ENCODE measurements at places on chromosomes 1 and 21. TPM values are rescaled to one million over a fixed set of nuclear protein-coding genes. Genes with fewer than 3 reads are reported as not detected.

DNA sequence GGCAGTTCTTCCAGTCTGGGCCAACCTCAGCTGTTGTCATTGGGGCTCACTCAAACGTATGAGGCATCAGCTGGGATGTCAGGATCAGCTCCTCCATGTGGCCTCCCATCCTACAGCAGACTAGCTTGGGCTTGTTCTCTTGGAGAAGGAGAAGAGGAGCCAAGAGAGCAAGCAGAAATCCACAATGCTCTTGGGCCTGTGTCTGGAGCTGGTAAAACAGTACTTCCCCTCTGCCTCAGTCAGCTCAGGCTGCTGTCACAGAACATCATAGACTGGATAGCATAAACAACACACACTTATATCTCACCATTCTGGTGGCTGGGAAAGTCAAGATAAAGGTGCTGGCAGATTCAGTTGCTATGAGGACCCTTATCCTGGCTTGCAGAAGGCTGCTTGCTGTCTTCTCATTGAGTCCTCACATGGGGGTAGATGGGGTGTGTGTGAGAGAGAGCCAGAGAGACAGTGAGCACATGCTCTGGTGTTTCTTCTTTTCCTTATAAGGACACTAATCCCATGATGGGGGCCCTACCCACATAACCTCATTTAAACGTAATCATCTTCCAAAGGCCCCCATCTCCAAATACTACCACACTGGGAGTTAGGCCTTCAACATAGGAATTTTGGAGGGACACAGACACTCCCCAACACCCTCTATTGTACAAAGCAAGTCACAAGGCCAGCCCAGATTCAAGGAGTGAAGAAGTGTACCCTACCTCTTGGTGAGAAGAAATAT, 16.3 kb upstream of the DNAJC6 start:
- H3K4me1 ChIP-seq = no peaks in the 10 kb centered on the region
- no peak for DNase-seq
- H3K36me3 ChIP-seq = no peaks in the 10 kb centered on the region

The MCOLN2 gene
- not detected for total RNA-seq

DNA sequence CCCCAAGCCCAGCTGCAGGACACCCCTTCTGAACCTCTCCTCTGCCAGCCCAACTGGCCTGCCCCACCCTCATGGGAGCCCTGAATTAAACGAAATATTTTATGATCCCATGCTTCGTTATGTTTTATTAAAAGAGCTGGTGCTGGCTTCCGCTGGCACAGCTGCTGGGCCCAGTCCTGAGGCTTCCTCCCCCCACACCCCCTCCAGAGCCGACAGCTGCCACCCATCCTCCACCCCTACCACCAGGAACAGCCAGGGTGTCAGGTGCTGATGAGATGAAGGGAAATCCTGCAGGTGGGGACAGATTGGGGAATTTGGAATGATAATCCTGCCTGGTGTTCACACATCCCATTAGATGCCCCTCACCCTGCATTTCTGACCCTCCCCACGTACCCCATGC, 19.0 kb downstream of the IGSF21 start:
- no peak overlapping the region for H3K4me3 ChIP-seq
- H3K4me1 ChIP-seq = no peaks in the 10 kb centered on the region
- no peak overlapping the region for H3K27ac ChIP-seq

The AADACL4 gene
- not detected for total RNA-seq

GRCh38 chr1:82978461-82979324, 1020.2 kb downstream of the TTLL7 start:
- H3K27ac ChIP-seq = no peak overlapping the region
- no peaks in the 10 kb centered on the region for H3K36me3 ChIP-seq
- H3K27me3 ChIP-seq = no peaks in the 10 kb centered on the region
- DNase-seq = no peak

- DNase-seq = peak; percentile 55
- peaks cover 89% of the 10 kb centered on the region for H3K4me1 ChIP-seq
- peak overlapping the region; percentile 97 for H3K4me3 ChIP-seq
- H3K27ac ChIP-seq = peak overlapping the region; percentile 91
- H3K36me3 ChIP-seq = no peaks in the 10 kb centered on the region
Measured at GRCh38 chr1:155976062-155976912, 2.1 kb downstream of the ARHGEF2 start.

The CA14 gene
- total RNA-seq = 0.20 TPM

DNA sequence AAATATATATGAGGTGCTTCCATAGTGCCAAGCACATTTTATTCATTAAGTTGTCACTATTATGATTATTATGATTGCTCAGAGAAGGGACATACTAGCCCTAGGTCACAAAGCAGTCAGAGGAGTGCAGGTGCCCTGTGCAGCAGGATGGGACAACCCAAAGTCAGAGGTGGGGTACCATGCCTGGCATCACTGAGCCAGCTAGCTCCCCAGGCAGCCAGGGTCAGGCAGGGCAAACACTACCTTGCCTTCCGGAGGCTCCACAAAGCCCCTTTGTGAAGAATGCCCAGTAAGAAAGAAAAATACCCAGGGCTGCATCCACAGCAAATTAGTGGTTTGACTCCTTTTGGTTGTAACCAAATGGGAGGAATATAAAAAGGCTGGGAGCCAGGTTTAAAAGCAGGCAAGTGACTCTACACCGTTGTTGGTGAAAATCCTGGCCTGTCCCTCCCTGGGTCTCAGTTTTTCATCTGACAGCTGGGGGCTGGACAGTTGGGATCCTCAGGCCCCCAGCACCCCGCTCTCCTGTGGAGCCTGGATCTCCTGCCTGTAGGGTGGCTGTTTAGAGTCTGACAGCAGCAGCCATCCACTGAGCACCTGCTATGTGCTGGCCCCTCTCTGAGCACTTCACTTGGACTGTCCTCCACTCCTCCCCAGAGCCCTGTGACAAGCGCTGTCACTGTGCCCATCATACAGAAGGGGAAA, 98.8 kb downstream of the GLIS1 start:
- no peak overlapping the region for H3K27ac ChIP-seq
- no peak for DNase-seq
- H3K27me3 ChIP-seq = no peaks in the 10 kb centered on the region
- H3K36me3 ChIP-seq = no peaks in the 10 kb centered on the region
- no peaks in the 10 kb centered on the region for H3K4me1 ChIP-seq
- no peak overlapping the region for H3K4me3 ChIP-seq

DNA sequence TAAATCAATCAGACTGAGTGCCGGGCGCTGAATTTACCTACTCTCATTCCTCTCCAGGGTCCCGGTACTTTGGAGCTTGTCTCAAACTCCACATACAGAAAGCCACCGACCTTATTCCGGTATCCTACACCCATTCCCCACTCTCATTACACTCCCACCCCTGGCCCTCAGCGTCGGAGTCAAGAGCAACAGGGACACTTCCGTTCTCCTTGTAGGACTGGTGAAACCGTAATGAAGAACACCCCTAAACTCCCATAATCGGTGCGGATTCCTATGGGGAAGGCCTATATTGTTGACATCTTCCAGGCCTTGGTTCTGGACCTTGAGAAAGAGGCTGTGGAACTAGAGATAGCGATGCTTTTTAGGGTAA, 798 bp downstream of the ZBED6 start:
- H3K36me3 ChIP-seq = no peaks in the 10 kb centered on the region
- H3K4me3 ChIP-seq = peak overlapping the region; percentile 91
- no peak for DNase-seq
- H3K27me3 ChIP-seq = no peaks in the 10 kb centered on the region
- peaks cover 52% of the 10 kb centered on the region for H3K4me1 ChIP-seq

GRCh38 chr1:182244451-182244850, 147.1 kb downstream of the GLUL start:
- DNase-seq = no peak
- H3K27me3 ChIP-seq = no peaks in the 10 kb centered on the region
- no peaks in the 10 kb centered on the region for H3K4me1 ChIP-seq
- no peaks in the 10 kb centered on the region for H3K36me3 ChIP-seq

The ATP6V0B gene
- total RNA-seq = 156 TPM

DNA sequence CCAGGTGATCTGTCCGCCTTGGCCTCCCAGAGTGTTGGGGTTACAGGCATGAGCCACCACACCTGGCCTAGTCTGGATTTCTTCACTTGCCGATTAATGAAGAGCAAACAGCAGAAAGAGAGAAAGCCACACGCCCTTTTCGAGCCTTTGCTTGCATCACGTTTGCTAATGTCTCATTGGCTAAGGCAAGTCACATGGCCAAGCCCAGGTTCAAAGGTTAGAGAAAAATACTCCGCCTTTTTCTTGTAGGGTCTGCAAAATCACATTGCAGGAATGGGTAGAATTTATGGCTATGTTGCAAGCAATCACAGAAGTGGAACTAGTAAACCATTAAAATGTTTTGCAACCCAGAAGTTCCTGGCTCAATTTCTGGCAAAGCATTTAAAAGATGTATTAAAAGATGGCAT, 26.8 kb upstream of the BACH1 start:
- H3K36me3 ChIP-seq = no peaks in the 10 kb centered on the region
- DNase-seq = no peak
- no peak overlapping the region for H3K27ac ChIP-seq
- no peaks in the 10 kb centered on the region for H3K27me3 ChIP-seq
- no peaks in the 10 kb centered on the region for H3K4me1 ChIP-seq

The OPTC gene
- total RNA-seq = not detected

DNA sequence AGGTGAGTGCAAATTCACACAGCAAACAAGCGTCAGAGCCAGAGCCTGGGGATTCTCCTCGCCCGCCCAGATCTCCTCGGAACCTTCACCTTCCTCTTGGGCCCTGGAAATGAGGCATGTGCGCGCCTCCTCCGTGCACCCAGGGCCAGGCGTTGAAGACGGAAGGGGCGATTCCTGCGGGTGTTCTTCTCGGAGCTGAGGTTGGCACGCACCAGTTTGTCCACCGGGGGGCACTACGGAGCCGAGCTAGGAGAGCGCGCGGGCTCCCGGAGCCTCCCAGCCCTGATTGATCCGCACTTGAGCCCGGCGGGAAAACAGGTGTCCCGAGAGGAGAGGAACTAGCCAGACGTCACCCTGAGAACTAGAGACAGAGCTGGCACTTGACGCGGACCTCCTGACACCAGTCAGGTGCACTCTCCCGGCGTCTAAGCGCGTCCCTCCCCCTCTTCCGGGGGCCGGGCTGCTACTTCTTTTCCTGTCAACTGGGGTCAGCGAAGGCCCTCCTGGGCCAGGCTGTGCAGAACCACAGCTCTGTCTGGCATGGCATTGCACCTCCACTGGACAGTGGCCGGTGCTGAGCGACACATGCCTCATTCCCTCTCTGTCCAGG, 18.3 kb upstream of the SERINC2 start:
- H3K27me3 ChIP-seq = no peaks in the 10 kb centered on the region
- H3K36me3 ChIP-seq = no peaks in the 10 kb centered on the region
- DNase-seq = peak; percentile 96
- H3K4me3 ChIP-seq = peak overlapping the region; percentile 14
- H3K27ac ChIP-seq = peak overlapping the region; percentile 90

DNA sequence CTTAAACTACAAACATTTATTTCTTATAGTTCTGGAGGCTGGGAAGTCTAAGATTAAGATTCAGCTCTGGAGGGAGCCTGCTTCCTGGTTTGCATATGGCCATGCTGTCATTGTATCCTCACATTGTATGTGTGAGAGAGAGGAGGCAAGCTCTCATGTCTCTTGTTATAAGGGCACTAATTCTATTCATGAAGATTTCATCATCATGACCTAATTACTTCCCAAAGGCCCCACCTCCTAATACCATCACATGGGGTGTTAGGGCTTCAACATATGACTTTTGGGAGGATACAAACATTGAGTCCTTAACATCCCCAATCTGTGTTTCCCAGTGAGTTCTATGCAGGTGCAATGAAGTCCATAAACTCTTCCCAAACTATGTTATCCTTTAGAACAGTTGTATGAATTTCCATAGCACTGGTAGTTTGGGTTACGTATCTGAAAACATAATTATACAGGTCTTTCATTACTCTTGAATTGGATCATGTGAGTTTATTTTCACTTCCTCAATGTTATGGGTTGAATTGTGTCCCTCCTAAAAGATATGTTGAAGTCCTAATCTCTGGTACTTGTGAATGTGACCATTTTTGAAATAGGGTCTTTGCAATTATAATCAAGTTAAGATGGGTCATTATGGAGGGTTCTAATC, 124.2 kb downstream of the RUNX1 start:
- no peaks in the 10 kb centered on the region for H3K27me3 ChIP-seq
- H3K4me1 ChIP-seq = no peaks in the 10 kb centered on the region
- no peak overlapping the region for H3K27ac ChIP-seq
- H3K4me3 ChIP-seq = no peak overlapping the region

- DNase-seq = no peak
- no peaks in the 10 kb centered on the region for H3K36me3 ChIP-seq
- no peaks in the 10 kb centered on the region for H3K27me3 ChIP-seq
- H3K27ac ChIP-seq = no peak overlapping the region
- H3K4me3 ChIP-seq = no peak overlapping the region
Measured at GRCh38 chr1:168963601-168964000, 142.9 kb upstream of the ATP1B1 start.

DNA sequence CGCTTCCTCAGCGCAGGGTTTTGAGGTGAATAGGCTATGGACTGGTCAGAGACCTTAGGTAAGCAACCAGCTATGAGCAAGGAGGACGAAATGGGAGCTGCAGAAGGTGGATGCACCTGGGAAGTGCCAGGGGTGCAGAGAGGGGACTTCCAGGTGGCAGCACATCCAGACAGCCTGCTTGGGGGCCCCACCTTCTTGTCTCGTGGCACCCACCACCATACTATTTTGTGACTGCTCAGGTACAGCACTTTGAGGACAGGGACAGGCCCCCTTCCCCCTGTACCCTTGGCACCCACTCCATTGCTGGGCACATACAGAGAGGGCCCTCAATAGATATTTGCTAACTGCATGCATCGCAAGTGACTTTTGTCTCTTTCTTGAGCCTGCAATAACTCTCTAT, 777 bp upstream of the KISS1 start:
- no peak for DNase-seq
- H3K4me1 ChIP-seq = peaks cover 16% of the 10 kb centered on the region
- no peak overlapping the region for H3K27ac ChIP-seq
- H3K27me3 ChIP-seq = no peaks in the 10 kb centered on the region
- no peaks in the 10 kb centered on the region for H3K36me3 ChIP-seq

The TRIM67 gene
- not detected for total RNA-seq

DNA sequence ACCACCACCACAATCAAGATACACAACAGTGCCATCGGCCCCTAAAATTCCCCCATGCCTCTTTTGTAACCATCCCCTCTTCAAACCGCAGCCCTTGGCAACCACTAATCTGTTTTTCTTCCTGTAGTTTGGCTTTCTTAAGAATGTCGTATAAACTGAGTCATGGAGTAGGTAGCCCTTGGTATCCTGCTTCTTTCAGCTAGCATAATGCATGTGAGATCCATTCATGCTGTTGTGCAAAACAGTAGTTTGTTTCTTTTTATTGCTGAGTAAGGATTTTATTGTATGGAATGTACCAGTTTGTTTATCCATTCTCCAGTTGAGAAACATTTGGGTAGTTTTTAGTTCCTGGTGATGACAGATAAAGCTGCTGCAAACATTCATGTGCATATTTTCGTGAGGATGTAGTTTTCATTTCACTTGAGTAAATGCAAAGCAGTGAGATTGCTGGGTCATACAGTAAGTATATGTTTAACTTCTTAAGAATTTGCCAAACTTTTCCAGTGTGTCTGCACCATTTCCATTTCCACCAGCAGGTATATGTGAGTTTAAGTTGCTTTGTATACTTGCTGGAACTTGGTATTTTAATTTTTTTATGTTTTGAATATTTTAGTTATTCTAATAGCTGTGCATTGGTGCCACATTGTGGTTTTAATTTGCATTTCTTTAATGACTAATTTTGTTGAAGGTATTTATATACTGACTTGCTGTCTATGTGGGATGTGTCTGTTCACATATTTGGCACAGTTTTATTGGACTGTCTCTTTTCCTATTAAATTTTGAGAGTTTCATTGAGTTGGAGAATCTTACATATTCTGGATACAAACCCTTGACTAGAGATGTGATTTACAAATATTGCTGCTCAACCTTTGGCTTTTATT, 148.4 kb upstream of the MAP1LC3C start:
- no peaks in the 10 kb centered on the region for H3K27me3 ChIP-seq
- H3K36me3 ChIP-seq = no peaks in the 10 kb centered on the region
- no peak overlapping the region for H3K4me3 ChIP-seq
- H3K4me1 ChIP-seq = no peaks in the 10 kb centered on the region
- no peak for DNase-seq

The OR2L5 gene
- total RNA-seq = not detected

All from gastrocnemius medialis (tissue), 4 donors.